ENCODE measurements at places on chromosomes 12 and 14. TPM values are rescaled to one million over a fixed set of nuclear protein-coding genes. Genes with fewer than 3 reads are reported as not detected.
A peak's percentile ranks its signal among the peaks of the same experiment; 100 is the strongest.

DNA sequence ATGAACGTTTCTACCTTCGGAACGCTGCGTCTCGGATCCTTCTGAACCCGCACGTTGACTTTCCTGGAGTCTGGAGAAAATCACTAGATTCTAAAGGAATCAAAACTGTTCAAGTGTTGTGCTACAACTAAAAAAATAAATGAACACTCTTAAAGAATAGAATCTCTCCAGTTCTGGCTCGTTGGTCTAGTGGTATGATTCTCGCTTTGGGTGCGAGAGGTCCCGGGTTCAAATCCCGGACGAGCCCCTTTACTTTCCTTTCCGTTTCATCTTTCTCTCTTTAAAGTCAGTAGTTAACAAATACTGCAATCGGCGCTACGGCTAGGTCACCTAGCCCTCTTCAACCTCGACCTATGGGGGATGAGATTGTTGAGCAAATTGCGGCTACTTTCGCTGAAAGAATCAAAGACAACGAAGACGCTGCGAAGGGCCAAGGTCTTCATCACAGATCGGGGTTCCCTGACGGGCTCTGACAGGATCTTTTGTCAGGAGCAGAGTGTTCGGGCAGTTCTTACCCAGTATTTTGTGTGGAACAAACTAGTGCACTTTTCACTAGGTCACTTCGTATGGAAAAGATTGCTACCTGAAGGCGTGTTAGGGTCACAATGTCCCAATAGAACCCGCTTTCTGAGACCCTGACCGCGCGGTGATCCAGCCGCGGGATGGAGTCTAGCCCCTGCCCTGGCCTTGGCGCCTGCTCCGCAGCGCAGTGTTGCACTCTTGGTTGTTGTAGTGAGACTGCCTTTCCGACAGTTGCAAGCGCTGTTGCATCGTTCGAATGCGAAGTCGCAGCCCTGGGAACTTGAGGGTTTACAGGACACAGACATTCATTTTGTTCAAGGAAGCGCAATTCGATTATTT, 8.4 kb downstream of the OR6S1 start:
- no peaks in the 10 kb centered on the region for H3K27me3 ChIP-seq
- no peaks in the 10 kb centered on the region for H3K36me3 ChIP-seq
- peak overlapping the region; percentile 44 for H3K27ac ChIP-seq
- DNase-seq = no peak
- H3K4me1 ChIP-seq = peaks cover 12% of the 10 kb centered on the region

- H3K27ac ChIP-seq = no peak overlapping the region
- no peaks in the 10 kb centered on the region for H3K4me1 ChIP-seq
- DNase-seq = no peak
- no peaks in the 10 kb centered on the region for H3K27me3 ChIP-seq
- H3K4me3 ChIP-seq = no peak overlapping the region
Observed at GRCh38 chr12:49377386-49377785, 10.1 kb downstream of the SPATS2 start.

- H3K4me3 ChIP-seq = no peak overlapping the region
- no peaks in the 10 kb centered on the region for H3K36me3 ChIP-seq
- no peak for DNase-seq
- no peaks in the 10 kb centered on the region for H3K4me1 ChIP-seq
- H3K27me3 ChIP-seq = no peaks in the 10 kb centered on the region
Observed at GRCh38 chr12:75870878-75871277, 160.7 kb downstream of the PHLDA1 start.

DNA sequence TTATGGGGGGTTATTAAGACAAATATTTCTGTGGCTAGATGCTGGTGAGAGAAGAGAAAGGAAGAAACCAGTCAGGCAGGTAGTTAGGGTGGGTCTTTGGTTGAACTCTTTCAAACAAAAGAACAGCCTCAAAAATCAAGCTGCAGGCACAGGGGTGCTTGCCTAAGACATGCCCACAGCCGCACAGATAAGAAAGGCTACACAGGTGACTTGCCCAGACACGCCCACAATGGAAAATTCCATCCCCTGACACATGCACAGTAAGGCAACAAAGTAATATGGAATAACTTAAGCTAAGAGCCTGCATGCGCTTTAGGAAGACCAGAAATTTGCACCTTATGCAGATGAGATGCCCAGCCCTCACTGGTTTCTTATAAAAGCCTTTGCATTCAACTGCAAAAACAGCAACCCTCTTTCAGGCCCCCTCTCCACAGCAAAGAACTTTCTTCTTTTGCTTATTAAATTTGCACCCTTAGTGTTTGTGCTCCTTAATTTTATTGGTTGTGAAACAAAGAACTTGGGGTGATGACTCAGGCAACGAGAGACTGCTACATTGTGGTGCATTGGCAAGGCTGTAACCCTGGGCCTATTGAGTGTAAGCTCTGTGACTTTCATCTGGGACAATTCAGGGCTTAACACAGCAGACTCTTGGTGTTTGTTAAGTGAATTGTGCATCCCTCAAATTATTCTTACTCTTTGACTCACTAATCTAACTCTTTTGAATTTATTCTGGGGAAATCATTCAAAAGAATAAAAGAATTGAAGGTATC, 149.4 kb downstream of the RPAP3 start:
- no peaks in the 10 kb centered on the region for H3K4me1 ChIP-seq
- H3K36me3 ChIP-seq = no peaks in the 10 kb centered on the region
- H3K27me3 ChIP-seq = no peaks in the 10 kb centered on the region
- no peak overlapping the region for H3K4me3 ChIP-seq
- H3K27ac ChIP-seq = no peak overlapping the region

Gene HPD
- 0.96 TPM for total RNA-seq

Gene EFS
- total RNA-seq = 38.1 TPM

- H3K4me3 ChIP-seq = no peak overlapping the region
- peaks cover 8% of the 10 kb centered on the region for H3K4me1 ChIP-seq
- H3K27ac ChIP-seq = peak overlapping the region; percentile 47
- H3K36me3 ChIP-seq = no peaks in the 10 kb centered on the region
- DNase-seq = peak; percentile 87
Observed at GRCh38 chr14:50964683-50965390, 20.6 kb upstream of the PYGL start.

Gene HOTAIR
- total RNA-seq = not detected

- H3K4me1 ChIP-seq = no peaks in the 10 kb centered on the region
- H3K36me3 ChIP-seq = no peaks in the 10 kb centered on the region
- no peak for DNase-seq
- no peaks in the 10 kb centered on the region for H3K27me3 ChIP-seq
- no peak overlapping the region for H3K27ac ChIP-seq
Observed at GRCh38 chr14:51576879-51577278, 74.8 kb upstream of the FRMD6 start.

GRCh38 chr12:72241552-72241951, 30.6 kb upstream of the TRHDE start:
- H3K36me3 ChIP-seq = no peaks in the 10 kb centered on the region
- DNase-seq = no peak
- H3K27ac ChIP-seq = no peak overlapping the region
- H3K4me3 ChIP-seq = no peak overlapping the region

Measured in ascending aorta (tissue), 2 donors.